ENCODE measurements at places on chromosomes 12 and 14.
A peak's percentile ranks its signal among the peaks of the same experiment; 100 is the strongest.

DNA sequence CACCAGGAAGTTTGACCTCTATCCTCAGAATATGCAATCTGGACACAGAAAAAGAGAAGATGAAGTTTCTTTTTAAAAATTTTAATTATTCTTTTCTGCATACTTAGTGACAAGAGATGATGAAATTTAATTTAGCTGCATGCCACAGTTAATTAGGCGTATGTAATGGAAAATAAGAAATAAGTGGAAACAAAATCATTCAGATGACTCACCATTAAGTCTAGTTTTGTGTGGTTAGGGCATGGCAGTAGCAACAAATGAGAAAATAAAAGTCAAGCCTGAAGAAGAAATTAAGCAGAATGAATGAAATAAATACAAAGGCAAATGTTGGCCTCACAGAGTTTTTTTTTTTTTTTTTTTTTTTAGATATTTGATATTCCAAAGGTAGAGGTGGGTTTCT, 30.9 kb upstream of the KLRD1 start:
- no peak for DNase-seq

GRCh38 chr12:50257236-50258166, 25.8 kb downstream of the LIMA1 start:
- peak; percentile 78 for DNase-seq

DNA sequence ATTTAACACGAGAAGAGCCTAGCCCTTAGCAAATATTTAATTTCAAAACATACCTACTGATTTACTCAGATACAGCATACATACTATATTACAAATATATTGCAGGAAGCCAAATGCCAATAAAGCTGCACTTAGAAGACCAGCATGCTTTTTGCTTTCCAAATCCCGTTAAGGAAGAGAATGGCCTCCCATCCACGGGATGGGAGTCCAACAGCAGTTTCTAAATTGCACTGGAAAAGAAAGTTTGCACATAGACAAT, 156.3 kb upstream of the FOXN3 start:
- no peak for DNase-seq

DNA sequence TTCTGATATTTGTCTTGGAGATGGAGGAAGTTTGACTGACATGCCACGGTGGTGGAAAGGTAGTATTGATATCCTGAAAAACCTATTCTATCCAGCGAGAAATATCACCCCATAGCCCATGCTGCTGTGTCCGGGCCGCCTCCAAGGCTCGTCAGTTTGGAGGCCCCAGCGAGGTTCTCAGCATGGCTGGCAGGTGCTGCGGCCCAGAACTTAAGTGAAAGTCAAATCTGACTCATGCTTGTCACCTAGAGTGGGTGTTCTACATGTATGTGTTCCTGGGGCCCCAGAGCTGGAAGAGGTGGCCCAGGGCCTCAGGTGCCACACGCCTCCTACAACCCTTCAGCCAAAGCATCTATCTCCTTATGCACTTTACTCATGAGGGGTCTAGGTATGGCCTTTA, 92.9 kb downstream of the GCH1 start:
- no peak for DNase-seq

- DNase-seq = peak; percentile 13
Measured at GRCh38 chr12:12705838-12706520, 10.0 kb upstream of the GPR19 start.

DNA sequence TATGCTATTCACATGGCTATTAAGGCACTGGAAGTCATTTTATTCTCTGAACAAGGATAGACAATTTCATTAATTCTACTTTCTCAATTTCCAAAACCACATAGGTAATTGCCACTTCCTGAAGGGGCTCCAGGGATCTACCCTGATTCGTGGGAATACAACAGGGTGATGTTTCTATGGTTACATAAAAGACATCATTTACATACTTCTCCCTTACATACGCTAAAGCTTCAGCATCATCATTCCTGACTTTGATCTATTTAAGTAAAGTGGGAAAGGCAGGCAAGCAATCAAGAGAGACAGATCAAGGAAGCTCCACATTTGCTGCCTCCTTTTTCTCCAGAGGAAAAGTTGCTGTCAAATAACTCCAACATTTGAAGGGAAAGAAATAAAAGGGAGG, 118.8 kb upstream of the SINHCAF start:
- DNase-seq = no peak

- DNase-seq = no peak
Measured at GRCh38 chr14:106848330-106849121, 1322.1 kb downstream of the TMEM121 start.

- DNase-seq = no peak
Measured at GRCh38 chr14:79325557-79325956, 885.7 kb downstream of the DIO2 start.

DNA sequence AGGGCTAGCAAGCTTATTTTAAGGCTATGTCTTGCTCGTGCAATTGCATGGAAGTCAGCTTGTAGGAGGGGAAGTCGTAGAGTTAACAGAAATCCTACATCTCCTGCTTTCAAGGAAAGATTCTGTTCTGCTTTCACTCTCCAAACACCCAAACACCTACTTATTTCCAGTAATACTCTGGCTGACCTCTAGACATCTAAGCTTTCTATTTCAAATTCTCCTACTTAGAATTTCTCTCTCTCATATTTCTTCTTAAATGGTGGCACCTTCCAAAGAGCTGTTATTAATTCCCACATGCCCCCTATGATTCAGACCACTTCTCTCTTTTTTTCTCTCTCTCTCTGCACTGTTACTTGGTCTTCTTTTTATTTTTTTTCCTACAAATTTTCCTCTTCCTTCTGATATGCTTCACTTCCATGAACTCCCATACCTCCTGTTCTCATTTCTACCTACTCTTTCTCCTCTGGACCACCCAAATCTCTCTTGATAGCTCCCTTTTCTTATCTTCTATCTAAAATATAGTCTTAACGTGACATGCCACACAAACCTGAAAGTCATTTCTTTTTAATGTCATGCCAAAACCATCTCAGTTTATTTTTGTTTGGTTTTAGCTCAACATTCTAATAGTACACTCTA, 90.8 kb downstream of the RPS6KA5 start:
- peak; percentile 6 for DNase-seq

- no peak for DNase-seq
Measured at GRCh38 chr12:119134284-119135072, 44.3 kb upstream of the HSPB8 start.

DNA sequence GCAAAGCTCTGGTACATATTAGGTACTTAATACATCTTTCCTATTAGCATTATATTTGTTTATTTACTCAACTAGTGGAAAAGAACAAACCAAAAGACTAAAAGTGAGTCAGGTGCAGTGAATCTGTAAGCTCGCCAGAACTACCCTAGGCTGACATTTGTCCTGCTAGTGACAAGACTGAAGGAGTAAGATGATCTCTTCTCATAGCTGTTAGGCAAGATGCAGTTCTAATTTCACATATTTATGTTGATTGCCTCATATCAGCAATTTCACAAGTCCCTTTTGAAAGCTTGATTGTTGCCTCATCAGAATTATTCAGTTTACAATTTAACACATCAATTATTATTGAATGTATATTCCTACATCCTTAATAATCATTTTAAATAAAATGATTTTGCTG, 293.0 kb upstream of the NAV3 start:
- no peak for DNase-seq

- DNase-seq = no peak
Measured at GRCh38 chr14:22482782-22483553, 106.1 kb downstream of the DAD1 start.

- peak; percentile 4 for DNase-seq
Measured at GRCh38 chr12:73892201-73892600, 645.4 kb upstream of the ATXN7L3B start.

DNA sequence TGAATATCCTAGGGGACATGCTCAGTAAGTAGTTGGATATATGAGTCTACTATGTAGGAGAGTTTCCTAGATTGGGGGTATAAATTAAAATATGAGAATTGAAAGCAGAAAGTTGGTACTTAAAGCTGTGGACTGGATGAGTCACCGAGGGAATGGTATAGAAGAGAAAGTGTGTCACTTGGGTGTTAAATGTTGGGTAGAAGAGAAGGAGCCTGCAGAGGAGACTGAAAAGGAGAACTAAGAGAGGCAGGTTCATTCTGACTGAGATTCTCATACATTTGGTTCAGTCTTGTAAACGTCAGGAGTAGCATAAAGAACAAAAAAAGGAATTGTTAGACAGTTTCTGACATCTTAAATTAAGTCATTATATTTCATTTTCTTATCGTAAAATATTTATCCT, 19.9 kb downstream of the LRRC9 start:
- DNase-seq = no peak

DNA sequence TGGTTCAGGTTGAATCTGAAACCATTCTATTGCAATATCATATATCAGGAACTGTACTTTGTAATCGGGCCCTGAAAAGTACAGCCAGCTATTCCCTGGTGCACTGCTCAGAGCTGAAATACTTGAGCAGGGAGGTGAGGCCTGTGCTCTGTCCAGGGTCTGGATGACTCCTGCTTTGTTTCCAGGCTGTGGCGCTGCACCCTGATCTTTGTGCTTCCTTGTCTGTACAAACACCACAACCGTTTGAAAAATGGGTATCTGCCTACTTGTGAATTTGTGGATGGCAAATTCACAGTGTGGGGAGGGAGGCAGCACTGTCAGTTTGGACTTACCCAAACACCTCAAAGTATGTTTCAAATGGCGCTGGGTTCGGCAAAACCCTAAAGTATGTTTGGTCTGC, 155.4 kb upstream of the FAR2 start:
- no peak for DNase-seq

DNA sequence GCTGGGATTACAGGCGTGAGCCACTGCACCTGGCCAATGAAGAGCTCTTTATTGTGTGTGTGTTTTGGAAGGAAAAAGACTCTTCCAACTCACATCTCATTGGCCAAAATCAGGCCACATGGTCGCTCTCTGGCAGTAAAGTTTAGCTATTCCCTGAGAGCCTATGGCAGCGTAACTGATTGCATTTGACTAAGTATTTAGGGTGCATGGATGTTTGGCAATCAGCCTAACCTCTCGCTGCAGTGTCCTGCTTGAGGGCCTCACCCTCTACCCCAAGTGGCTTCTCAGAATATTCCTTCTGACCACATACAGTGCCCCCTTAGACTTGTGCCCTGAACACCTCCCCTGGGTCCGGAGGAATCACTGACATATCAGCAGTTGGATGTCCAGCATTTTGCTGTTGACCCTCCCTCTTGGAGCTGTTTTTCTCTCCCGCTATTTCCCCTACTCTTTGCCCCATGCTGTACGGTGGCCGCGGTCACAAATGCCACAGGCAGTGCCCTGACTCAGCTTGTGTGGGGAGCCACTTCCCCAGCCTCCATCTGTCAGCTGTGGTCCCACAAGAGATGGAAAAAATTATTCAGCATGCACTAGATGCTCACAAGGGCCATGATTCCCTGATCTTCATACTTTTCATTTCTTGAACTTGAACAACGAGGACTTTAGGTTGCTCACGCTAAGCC, 9.5 kb downstream of the PHETA1 start:
- DNase-seq = no peak

GRCh38 chr12:75488553-75488952, 8.0 kb downstream of the GLIPR1 start:
- no peak for DNase-seq

DNA sequence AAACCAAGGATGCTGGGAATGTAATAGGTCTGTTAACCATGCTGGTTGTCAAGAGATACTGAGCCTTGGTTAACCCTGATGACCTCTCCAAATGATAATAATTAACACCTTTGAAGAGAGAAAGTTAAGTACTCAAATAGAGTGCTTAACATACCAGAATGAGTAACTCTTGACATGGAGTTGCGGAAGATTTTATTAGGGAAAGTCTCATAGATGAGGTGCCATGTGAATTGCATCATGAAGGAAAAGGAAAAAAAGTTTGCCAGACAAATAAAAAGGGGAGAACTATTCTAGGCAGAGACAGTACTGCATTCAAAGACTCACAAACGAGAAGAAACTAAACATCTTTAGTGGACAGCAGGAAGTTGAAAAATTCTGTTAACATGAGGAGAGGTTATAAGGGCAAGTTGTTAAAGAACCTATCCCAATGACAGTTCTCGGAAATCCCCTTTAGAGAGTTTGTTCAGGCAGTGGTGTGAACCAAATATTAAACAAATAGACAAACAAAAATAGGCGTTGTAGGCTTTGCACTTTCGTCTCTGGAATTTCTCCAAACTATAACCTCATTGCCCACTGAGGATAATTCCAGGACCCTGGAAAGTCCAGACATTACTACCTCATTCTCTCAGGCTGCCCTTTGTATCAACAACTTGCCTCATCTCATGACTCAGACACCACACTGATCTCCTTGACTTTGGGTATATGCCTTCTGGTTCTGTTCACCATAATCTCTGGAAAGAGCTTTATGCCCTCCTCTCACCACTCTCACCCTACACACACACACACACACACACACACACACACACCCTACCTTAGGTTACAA, 435.0 kb downstream of the GXYLT1 start:
- DNase-seq = peak; percentile 11

DNA sequence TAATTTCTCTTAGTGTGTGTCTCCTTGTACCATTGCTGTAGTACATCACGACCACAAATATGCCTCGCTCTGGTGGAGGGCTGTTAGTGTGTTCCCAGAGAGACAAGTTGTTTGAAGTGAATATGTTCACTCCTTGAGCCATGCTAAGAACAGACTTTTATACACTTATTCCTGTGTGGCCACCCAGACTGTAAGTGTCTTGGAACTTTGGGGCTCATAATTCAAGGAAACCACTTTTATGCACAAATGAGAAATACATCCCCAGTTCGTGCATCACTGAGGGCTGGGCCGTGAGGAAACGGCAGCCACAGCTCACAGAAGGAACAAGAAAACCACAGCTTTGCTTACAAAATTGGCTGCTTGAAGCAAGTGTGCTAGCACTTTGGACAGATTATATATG, 362.2 kb upstream of the DDHD1 start:
- no peak for DNase-seq

- peak; percentile 36 for DNase-seq
Measured at GRCh38 chr12:120774169-120774916, 48.7 kb downstream of the ACADS start.

GRCh38 chr14:99169776-99170356, 102.1 kb downstream of the BCL11B start:
- DNase-seq = no peak

DNA sequence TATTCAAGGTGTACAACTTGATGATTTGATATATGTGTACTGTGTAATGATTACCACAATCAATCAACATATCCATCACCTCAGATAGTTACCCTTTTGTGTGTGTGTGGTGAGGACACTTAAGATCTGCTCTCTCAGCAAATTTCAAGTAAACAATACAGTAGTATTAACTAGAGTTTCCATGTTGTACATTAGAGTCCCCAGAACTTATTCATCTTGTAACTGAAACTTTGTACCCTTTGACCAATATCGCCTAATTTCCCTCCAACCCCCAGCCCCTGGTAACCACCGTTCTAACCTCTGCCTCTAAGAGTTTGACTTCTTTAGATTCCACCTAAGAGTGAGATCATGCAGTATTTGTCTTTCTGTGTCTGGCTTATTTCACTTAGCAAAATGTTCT, 12.1 kb downstream of the ADCK1 start:
- DNase-seq = no peak

Measured in endothelial cell of umbilical vein (primary cell).